ENCODE measurements at places on chromosomes 2 and 18. TPM values are rescaled to one million over a fixed set of nuclear protein-coding genes. Genes with fewer than 3 reads are reported as not detected.

GRCh38 chr2:6254441-6254840 is 562.3 kb downstream of the SOX11 start:
- DNase-seq = no peak

DNA sequence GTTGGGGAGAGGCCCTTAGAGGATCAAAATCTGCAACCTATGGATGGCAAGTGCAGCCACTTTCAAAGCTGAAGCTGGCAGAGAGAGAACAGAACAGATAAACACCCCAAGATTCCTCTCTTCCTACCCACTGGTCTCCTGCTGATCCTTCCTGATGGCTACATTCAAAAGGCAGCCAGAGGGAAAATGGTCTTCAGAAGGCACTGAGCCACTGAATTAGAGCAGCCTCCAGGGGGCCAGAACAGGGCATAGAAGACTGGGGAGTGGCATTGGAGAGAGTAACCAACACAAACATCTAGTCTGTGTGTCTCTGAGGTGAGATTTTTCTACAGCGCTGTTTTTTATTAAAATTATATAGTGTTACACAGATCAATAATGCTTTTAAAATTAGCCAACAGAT is 432.6 kb downstream of the PARD3B start:
- no peak for DNase-seq

Gene SCYGR4
- not detected for total RNA-seq

DNA sequence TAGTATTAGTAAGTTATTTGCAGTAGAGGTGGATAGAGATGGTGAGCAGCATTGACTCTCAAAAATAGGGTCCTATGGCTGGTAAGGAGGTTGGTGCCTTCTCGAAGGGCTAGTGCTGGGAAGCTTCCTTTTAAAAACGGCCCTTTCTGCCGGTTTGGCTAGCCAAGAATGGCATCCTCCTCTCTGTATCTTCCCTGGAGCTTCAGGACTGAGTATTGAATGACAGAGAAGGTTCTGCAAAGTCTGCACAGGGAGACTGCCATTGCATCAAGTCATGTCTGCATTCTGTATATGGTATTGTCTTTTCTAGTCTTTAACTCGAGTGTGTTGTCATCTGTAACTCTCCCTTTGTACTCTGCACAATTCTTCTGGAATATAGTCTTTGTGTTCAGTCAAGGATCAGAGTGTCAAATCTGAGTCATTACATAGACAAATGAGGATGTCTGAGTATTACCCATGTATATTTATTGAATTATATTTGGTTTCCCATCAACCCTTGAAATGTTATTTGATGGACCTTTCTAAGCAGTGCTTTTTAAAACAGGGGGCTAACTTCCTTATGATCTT is 1.1 kb downstream of the LDLRAD4 start:
- DNase-seq = no peak

GRCh38 chr2:9347411-9347881 is 75.9 kb downstream of the ITGB1BP1 start:
- DNase-seq = no peak

DNA sequence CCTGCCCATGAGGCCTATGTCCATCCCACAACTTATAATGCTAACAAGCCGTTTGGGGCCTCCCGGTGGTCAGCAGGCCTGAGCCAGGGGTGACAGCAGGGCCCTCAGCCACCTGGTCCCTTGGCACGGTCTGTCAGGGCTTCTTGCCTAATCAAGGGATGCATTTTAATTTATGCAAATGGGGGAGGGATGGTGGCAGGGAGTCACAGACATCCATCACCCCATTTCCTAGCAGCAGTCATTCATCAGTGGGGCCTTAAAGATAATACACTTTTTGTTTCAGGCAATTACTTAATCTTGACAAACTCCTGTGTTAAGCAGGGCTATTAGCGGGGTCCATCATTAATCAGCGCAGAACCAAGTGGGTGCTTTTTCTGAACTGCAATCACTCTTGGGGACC is 174.5 kb downstream of the GLI2 start:
- no peak for DNase-seq

Gene FZD7
- total RNA-seq = 0.52 TPM

GRCh38 chr2:150483532-150483931 is 3.9 kb downstream of the RND3 start:
- no peak for DNase-seq

Gene LYPD6
- total RNA-seq = not detected

Gene YPEL5
- 27.6 TPM for total RNA-seq

Gene ABHD3
- total RNA-seq = 18.8 TPM

DNA sequence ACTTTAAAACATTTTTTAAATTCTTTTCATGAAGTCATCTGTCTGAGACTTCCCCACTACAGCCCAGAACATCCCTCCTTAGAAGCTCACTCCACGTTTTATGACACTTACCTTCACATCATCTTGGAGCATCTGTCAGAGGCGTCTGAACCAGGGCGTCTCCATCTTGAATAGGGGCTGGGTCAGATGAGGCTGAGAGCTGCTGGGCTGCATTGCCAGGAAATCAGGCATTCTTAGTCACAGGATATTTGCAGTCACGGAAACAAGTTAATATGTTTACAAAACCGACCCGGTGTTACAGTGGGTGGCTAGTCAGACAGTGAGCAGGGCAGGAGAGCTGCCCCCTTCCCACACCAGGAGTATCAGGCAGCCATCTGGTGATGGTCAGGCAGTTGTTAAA is 456.5 kb downstream of the FBXO15 start:
- no peak for DNase-seq

DNA sequence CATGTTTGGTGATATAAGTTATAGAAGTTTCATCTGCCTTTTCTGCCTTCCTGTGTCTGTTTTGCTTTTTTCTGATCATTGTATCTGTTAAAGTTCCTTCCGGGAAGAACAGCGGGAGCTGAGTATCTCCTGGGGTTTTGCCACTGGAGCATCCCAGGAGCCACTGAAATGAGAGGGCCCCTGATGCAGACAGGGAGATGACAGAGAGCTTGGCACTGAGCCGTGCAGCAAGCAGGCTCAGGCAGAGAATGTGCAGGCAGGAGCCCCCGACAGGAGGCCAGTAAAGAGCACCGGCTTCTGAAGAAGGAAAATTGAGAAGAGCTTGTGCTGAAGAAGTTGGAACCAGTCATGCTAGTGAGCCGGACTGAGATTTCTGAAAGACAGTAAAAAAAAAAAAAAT is 137.8 kb downstream of the TDRD15 start:
- DNase-seq = no peak

GRCh38 chr18:33585431-33585775 is 7.4 kb downstream of the ASXL3 start:
- no peak for DNase-seq

DNA sequence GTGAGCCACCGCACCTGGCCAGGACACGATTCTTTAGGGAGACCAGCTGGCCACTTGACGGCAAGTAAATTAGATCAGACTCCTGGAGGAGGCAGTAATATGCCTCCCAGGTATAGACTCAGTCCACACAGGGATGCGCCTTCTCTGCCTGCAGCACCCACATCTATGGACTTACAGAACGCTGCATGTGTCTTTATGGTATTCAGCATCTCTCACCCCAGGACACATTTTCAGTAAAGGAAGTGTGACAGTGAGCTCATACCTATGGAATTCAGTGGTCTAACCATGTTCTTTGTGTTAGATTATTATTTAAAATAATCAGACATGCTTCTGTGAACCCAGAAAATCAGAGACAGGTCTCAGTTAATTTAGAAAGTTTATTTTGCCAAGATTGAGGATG is 5.9 kb upstream of the NARS1 start:
- DNase-seq = no peak

DNA sequence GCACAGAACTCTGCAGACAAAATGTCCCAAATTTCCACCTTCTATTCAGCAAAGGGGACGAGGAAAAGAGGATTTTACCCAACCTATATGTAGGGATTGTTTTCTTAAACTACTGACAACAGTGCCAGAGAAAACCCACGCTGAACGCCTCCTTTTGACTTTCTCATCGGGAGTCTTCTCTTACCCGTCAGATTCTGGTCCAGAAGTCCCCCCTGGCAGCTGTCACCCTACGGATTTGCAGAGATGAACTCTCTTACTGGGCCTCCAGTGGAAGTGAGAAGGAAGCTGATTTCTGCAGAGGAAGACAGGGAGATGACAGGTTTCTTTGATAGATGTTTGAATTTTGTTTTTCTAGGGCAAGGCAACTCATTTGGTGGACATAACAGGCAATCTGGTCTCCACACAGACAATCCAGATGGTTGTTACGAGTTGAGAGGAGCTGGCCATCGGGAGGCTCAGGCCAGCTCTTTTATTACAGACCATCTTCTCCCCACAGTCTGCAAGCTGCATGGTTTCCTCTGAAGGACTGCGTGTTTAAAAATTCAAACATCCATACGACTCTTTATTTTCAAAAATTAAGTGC is 804.3 kb downstream of the RNF144A start:
- no peak for DNase-seq

Gene COL3A1
- not detected for total RNA-seq

- no peak for DNase-seq
Measured at GRCh38 chr18:4251873-4252272, 203.2 kb downstream of the DLGAP1 start.
